Stomach (tissue), 19 donors: ENCODE measurements at places on chromosomes 6 and 20. TPM values are rescaled to one million over a fixed set of nuclear protein-coding genes. Genes with fewer than 3 reads are reported as not detected.
A peak's percentile ranks its signal among the peaks of the same experiment; 100 is the strongest.

DNA sequence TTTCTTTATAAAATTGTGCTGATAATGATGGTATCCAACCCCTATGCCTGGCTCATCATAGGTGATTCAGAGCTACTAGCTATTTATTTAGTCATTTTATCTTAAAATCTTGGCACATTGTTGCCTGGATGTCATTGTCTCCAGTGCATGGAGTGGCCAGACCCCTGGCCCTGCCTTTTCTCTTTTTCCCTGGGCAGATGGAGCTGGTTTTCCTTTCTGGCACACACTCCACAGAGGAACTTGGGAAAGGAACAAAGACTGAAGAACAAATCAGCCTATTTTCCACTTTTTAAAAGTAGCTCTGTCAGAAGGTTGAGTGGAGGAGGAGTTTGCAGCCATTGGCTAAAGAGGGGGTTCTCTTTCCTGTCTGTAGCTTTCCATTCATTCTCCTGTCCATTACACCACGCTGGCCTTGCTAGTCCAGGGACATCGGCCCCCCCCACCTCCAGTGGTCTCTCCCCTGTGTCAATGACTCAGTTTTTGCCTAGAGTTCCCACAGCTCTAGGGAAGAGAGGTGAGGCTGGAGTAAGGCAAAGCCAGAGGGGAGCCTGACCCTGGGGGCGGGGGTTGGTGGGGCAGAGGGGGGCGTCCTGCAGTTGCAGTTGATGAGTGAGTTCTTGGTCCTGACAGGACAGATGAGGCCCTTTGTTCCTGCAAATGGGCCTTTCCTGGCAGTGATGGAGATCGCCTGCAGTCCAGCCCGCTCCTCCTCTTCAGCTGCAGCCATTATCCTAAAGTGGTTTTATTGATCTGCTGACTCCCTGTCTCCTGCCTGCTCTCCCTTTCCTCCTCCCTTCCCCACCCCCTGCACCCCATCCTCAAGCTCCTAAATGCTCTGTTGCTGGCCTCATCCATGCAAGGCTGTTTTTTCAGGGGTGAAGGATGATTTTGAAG, 774.5 kb downstream of the DHX35 start:
- no peak for DNase-seq

DNA sequence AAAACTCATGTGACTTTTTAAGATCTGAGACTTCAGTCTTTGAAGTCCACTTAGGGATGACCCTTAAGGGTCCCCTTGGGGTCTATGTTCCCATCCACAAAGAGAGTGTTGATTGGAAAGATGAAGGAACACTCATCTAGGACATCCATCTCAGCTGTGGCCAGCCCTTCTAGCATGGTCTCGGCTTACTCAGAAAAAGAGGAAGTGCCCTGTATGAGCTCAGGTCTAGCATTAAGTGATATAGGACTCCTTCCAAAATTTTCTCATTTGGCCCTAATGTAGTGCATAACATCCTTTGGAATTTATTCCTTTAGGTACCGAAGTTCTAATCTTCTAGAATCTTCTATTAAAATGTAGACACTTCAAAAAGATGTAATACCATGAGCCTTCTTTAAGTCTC, 77.4 kb downstream of the NDUFAF5 start:
- DNase-seq: no peak

GRCh38 chr20:12371990-12372389, 454.3 kb downstream of the BTBD3 start:
- DNase-seq: no peak

DNA sequence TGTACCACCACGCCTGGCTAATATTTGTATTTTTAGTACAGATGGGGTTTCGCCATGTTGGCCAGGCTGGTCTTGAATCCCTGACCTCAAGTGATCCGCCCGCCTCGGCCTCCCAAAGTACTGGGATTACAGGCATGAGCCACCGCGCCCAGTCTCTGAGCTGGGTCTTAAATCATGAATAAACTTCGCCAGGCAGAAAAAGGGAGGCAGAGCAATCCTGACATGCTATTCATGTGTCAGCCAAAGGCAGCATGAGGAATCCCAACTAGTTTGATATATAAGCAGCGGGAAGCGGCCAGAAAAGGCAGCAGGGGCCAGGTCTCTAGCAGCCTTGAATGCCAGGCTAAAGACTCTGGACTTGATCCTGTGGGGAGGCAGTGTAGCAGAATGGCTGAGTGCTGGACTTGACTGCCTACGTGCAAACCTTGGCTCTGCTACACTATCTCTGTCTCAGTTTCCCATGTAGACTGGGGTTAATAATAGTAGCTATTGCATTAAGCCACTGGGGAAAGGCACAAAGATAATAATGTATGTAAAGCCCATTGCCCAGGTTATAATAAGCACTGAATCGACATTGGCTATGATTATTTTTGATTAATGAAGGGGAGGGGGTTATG, 1.8 kb downstream of the PROCR start:
- DNase-seq: no peak

GRCh38 chr20:63567136-63567385, 7.0 kb downstream of the HELZ2 start:
- DNase-seq: no peak

- no peak for DNase-seq
Measured at GRCh38 chr6:79927758-79928157, 19.6 kb downstream of the ELOVL4 start.

DNA sequence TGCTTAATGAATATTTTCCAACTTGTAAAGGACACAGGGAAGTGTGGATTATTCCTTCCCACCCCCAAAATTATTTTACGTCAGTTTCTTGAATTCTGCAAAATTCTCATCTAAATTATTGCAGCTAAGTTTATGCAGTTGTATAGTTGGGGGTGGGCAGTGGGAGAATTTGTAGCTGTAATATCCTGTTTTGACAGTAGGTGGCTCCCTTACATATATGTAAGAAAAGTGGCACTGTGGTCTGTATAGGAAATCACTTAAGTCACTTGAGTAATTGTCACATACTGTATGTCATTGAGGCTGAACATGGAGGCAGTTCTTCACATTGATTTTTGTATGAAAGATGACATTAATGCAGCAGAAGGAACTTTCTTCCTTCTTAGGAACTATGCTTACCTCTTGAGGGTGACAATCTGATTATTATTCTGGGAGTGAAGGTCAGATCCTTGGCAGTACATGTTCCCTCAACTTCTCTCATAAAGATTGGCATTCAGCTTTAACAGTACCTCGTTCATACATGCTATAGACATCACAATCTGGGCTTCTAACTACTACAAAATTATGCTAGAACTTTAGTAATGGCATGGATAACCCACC, 14.6 kb upstream of the CFAP206 start:
- DNase-seq: no peak

GRCh38 chr6:153858529-153858928, 180.5 kb upstream of the OPRM1 start:
- no peak for DNase-seq

GRCh38 chr6:2990932-2991506, 8.7 kb upstream of the NQO2 start:
- no peak for DNase-seq

DNA sequence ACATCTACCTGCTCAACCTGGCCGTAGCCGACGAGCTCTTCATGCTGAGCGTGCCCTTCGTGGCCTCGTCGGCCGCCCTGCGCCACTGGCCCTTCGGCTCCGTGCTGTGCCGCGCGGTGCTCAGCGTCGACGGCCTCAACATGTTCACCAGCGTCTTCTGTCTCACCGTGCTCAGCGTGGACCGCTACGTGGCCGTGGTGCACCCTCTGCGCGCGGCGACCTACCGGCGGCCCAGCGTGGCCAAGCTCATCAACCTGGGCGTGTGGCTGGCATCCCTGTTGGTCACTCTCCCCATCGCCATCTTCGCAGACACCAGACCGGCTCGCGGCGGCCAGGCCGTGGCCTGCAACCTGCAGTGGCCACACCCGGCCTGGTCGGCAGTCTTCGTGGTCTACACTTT, 619 bp downstream of the SSTR4 start:
- DNase-seq: no peak

DNA sequence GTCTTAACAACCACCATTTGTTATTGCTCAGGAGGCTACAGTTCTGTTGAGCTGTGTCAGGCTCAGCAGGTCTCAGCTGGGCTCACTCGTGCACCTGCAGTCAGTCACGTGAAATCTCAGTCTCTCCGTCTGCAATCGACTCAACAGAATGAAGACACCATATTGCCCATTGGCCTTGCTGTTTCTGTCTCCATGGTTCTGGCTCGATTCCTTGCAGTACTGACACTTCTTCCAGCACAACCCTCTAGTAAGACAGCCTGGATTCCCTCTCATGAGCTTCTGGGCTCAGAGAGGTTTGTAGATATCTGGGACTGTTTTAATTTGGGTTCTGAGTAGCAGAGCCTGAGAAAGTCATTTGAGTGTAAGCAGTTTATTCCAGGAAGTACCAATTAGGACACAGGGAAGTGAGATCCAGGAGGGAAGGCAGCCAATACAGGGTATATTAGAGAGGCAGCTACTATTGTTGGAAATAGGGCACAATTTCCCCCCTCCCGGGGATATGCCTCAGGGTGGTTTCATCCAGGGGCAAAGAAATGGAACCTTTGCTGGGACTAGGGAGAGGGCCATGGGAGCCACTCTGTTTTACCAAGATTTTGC, 87.4 kb upstream of the RALGAPA2 start:
- no peak for DNase-seq

DNA sequence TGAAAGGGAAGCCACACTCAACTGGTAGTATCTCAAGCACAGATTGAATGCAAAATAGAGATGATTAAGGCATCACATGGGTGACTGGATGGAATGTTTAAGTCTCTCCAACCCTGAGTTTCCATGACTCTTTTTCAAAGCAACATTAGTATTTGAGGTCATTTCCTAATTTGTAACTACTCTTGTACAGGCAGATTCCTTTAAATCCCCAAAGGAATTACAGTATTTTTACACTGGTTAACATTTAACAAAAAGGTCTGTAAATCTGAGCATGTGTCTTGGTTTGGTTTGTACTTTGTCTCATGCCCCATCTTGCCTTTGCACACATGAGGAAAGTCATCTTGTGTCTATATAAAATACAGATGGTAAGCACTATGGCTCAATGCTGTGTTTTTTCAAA, 15.1 kb downstream of the RMND1 start:
- no peak for DNase-seq

- peak; percentile 49 for DNase-seq
Measured at GRCh38 chr6:146543940-146544615, 445 bp downstream of the RAB32 start.

DNA sequence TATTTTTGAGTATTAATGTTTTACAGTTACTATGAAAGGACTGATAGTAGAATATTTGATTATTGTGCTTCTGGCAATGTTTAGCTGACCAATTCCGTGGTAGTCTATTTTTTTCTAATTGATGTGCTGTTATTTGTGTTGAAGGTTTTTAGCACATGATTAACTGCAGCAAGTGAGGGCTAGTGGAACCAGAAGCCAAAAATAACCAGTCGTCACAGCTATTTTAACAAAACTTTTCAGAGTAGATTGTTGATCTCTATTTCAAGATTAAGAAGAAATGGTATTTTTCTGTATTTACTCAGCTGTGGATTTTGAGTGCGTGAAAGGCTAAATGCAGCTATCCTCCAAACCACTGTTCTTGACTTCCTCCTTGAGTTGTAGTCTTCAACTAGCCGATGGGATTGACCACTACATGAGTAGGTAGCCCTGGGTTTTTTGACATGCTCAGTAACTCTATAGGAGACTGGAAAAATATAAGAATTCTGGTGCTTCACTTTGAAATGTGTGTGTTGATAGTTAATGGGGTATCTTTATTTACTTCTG, 258.0 kb downstream of the ZFAND3 start:
- no peak for DNase-seq

The KCNK5 gene
- total RNA-seq: 30.7 TPM

The C6orf118 gene
- total RNA-seq: not detected

The TAGAP gene
- 3.1 TPM for total RNA-seq

The MICA gene
- 11.1 TPM for total RNA-seq

The NKX2-4 gene
- total RNA-seq: not detected

The WFDC9 gene
- total RNA-seq: not detected

The NELFCD gene
- total RNA-seq: 40.0 TPM

The CD83 gene
- 9.3 TPM for total RNA-seq

The BPIFA1 gene
- not detected for total RNA-seq

The RFX6 gene
- 1.3 TPM for total RNA-seq
